ENCODE measurements at places on chromosomes 13 and 19.

GRCh38 chr19:48477067-48477685 lies 8.0 kb downstream of the CYTH2 start:
- DNase-seq = no peak

DNA sequence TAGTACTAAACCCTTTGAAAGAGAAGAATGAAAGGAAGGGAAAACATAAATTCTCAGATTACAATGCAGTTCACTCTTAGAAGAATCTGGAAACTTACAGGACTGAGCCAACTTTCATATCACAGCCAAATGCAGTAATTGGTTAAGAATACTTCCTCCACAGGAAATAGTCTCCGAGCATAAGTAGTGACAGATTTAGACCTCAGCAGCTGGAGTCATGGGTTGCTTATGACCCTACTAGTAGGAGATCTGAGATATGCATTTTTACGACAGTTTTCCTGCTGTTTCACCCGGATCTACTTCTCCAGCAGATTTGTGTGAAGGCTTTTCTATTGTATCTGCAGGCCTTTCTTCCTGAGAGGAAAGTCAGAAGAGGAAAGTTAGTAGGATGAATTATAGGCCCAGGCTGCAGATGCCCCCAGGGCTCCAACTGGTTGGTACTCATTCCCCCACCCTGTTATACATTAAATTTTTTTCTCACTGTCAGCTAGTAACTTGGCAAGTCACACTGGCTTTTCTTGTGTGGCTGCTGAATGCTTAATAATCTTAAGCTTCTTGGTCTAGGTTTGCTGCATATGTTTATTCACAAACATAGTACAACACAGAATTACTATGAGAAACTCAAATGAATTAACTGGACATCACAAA lies 1241.5 kb upstream of the MIR17HG start:
- no peak for DNase-seq

DNA sequence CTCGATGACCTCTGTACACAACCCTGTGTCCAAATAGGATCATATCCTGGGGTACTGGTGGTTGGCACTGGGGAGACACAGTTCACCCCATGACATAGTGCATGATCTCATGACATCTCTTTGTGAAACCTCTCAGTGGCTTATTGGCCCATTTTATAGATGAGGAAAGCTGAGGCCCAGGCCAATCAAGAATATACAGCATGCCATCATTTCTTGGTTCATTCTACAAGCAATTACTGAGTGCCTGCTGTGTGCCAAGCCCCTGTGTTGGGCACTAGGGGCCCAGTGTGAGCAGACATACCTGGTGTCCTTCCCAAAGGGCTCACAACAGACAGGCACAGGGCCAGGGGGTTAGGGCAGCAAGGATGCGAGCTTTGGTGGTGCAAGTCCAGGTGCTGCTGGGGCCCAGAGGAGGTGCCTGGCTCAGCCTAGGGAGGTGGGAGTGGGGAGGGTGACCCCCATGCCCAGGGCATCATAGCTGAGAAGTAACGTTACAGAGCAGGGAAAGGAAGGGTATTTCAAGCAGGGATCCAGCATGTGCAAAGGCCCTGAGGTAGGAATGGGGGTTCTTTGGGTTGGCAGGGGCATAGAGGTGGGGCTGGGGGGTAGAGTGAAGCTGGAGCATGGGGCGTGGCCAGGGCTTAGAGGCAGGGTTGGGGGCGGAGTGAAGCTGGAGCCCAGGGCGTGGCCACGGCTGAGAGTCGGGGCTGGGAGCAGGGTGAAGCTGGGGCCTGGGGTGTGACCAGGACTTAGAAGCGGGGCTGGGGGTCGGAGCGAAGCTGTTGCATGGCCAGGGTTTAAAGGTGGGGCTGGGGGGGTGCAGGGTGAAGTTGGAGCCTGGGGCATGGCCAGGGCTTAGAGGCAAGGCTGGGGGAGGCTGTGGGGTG lies 20.7 kb downstream of the COLGALT1 start:
- DNase-seq = no peak

- DNase-seq = no peak
These were observed 359.2 kb upstream of the SGCG start for GRCh38 chr13:22821589-22821988.

DNA sequence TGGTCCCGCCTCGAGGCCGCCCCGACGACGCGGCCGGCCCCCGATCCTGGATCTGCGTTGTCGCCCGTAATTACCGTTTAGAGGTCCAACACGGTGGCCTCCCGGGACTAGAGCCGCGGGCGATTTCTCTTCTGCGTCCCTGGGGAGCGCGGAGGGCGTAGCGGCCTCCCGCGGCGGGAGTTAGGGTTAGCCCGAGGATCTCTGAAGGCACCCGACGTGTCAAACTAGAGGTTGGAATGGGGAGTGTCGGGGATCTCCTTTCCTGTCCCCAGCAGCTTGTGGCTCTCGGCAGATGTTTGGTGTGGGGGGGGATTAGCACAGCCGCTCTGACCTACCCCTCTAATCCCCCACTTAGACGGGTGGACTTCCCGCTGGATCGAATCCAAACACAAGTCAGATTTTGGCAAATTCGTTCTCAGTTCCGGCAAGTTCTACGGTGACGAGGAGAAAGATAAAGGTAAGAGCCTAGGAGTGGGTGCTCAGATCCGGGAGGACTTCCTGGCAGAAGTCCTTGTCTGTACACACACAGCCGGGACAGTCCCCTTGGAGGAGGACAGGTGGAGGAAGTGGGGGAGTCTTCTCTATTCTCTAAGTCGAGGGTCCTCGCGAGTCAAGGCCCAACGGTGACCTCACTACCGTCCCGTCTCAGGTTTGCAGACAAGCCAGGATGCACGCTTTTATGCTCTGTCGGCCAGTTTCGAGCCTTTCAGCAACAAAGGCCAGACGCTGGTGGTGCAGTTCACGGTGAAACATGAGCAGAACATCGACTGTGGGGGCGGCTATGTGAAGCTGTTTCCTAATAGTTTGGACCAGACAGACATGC lies 581 bp downstream of the CALR start:
- DNase-seq = no peak

Data from Caki2 (cell line).